ENCODE measurements at places on chromosomes 13 and 19.
A peak's percentile ranks its signal among the peaks of the same experiment; 100 is the strongest.

DNA sequence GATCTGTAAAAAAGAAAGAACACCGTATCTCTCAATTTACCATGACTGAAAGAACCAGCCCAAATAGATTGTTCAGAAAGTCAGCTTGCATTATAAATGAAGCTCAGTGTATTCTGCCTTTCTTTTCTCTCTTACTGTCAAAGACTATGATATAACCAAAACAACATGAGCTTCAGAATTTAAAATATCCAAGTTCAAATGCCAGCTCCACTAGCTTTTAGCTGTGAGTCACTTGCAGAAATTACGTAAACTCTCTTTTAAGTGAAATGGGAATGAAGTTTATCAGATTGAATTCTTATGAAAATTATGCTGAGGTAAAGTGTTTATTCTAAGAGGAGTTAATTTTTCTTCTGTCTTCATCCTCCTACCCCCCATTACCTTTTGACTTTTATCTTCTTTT, 20.0 kb upstream of the POSTN start:
- DNase-seq, result peak; percentile 30

DNA sequence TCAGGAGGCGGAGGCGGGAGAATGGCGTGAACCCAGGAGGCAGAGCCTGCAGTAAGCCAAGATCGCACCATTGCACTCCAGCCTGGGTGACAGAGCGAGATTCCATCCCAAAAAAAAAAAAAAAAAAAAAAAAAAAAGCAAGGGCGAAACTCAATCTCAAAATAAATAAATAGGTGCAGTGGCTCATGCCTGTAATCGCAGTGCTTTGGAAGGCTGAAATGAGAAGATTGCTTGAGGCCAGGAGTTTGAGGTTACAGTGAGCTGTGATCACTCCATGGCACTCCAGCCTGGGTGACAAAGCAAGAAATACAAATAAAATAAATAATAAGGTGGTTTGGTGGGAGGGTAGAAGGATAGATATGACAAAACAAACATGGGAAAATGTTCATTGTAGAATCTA, 39.0 kb upstream of the CYP2S1 start:
- DNase-seq, result no peak

DNA sequence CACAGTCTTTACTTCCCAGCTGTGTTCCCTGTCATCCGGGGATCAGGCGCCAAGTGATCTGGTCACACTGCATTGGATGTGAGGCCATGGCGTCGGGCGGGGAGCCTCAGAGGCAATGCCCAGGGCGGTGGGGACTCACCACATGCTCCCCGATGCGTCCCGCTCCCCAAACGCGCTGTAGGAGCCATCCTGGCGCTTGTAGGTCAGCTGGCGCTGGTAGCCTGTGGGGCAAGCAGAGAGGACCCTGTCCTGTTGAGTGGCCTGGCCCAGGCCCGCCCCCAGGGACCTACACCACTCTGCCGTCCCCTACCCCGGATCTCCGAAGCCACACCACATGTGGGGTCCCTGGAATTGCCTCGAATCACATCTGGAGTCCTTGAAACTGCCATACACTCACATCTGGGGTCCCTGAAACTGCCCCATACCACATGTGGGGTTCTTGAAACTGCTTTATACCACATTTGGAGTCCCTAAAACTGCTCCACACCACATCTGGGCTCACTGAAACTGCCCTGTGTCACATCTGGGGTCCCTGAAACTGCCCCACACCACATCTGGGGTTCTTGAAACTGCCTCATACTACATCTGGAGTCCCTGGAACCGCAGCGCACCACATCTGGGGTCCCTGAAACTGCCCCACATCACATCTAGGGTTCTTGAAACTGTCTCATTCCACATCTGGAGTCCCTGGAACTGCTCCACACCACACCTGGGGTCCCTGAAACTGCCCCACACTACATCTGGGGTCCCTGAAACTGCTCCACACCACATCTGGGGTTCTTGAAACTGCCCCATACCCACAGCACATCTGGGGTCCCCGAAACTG, 33.2 kb downstream of the F2RL3 start:
- DNase-seq, result no peak

GRCh38 chr19:56827708-56828107, 12.8 kb downstream of the PEG3 start:
- no peak for DNase-seq

- DNase-seq, result no peak
Measured at GRCh38 chr13:70893832-70894231, 785.6 kb upstream of the KLHL1 start.

DNA sequence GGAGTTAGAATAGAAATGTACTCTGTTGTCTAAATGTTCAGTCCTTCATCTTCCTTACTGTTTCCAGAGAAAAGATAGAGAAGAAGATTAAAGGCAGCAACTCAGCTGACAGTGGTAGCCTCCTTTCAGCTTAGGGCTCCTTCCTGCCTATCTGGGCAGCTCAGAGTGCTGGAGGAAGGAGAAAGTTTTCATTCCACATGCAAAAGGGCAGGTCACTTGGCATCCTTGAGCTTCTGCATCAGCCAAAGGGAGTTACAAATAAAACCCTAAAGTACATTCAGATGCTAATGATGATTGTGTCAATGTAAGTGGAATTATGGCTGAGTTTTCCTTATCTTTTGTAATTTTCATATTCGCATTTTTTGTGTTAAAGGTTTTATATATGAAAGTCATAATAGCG, 58.9 kb downstream of the ESD start:
- DNase-seq, result no peak

GRCh38 chr13:113972451-113973217, 1.2 kb downstream of the C13orf46 start:
- no peak for DNase-seq

- no peak for DNase-seq
Measured at GRCh38 chr19:55254625-55254977, 4.2 kb downstream of the PPP6R1 start.

- DNase-seq, result peak; percentile 47
Measured at GRCh38 chr13:92355213-92355612, 871.4 kb upstream of the GPC6 start.

- peak; percentile 6 for DNase-seq
Measured at GRCh38 chr19:21947775-21948174, 63.0 kb downstream of the ZNF208 start.

- no peak for DNase-seq
Measured at GRCh38 chr13:23630349-23631093, 60.3 kb downstream of the TNFRSF19 start.

- DNase-seq, result peak; percentile 33
Measured at GRCh38 chr13:52751196-52751595, 11.6 kb upstream of the CNMD start.

DNA sequence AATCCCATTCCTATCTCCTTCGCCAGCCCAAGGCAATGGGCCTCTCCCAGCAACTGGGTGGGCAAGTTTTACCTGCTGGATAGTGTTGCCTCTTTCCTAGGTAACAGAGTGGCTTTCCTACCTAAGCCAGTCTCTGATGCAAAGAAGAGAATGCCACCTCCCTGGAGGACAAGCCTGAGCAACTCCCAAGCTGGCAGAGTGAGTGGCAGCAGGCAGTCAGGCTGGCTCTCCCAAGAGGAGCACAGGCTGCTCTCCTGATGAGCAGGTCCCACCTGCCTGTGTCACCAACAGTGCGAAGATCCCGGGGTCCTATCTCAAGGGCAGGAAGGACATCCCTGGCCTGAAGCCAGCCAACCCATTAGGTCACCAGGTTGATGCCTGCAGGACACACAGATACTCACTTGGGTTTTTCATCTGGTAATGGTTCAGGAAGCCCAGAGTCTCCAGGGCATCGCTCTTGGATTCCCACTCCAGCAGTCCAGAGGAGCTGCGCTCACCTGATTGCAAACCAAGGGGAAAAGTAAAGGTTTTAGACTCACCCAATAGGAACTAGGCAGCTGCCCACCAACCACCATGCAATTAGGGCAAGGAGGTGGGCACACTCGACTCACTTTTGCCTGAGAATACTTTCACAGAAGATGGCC, 5.5 kb upstream of the ECH1 start:
- DNase-seq, result no peak

- peak; percentile 78 for DNase-seq
Measured at GRCh38 chr19:33064792-33065550, at the start of gene RHPN2. Gene RHPN2, minus strand, starts transcription at chr19:33064888. Its CDS starts 36 bp downstream, at chr19:33064852.

DNA sequence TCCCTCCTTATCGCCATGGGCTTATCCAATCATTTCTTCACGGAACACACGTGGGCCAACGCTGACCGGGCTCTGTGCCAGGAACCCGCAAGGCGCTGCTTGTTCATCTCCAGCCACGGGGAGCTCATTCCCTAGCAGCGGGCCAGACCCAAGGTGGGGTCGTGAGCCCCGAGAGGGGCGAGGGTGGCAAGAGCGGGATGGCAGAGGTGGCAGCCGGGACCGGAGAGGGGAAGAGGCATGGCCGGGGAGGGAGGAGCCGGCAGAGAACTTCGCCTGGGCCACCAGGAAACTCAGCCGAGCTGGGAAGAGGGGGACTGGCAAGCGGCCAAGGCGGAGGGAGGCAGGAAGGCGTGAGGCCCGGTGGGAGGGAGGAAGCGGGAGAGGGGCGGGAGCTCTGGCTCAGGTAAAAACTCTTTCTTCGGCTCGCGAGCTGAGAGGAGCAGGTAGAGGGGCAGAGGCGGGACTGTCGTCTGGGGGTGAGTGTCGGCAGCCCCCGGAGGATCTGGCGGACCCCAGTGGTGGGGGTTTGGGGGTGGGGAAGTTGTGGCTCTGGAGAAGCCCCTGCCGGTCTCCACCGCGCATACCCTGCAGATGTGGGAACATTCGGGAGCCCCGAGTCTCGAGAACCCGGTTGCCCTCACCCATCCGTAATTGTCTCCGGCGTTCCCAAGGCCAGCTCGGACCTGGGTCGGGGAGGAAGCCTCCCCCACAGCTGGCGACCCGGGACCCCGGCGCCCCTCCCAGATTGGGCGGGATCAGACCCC, at the start of gene B3GNT3:
Gene B3GNT3, plus strand, starts transcription at position 408 of the 764 bp plus-strand sequence. CDS start 12,670 bp downstream, outside the sequence.
- peak; percentile 82 for DNase-seq

GRCh38 chr19:9431475-9431874, 3.9 kb downstream of the ZNF266 start:
- peak; percentile 8 for DNase-seq

DNA sequence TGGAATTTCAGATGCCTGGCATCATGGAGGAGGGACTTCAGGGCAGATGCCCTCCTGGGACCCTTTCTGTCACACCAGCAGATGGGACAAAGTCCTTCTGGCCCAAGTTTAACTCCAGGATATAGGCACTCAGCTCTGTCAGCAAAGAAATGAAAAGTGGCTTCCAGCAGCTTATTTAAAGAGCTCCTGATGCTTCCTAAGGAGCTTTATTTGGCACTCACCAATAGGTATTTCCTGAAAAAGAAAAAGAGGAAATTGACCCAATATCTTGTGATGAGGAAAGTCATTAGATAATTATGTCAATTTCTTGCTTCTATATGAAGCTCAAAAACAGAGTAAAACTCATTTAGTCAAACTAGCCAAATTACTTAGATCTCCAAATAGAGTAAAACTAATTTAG, 224.6 kb downstream of the RAP2A start:
- DNase-seq, result no peak

DNA sequence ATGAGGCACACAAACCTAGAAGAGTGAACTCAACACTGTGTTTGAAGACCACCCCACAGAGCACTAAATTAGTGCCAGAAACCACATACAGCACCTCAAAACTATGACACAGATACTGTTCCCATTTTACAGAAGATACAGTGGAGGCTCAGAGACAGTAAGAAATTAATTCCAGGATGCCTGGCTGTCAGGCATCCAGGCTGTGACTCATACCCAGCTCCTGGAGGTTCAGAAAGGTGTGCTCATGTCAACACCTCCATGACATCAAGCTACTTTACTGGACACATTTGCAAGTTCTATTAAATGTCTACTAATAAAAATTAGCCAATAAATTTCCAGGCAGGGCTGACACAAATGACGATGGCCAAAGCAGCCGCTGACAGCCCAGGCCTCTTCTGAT, 176.3 kb downstream of the ABCC4 start:
- peak; percentile 9 for DNase-seq

DNA sequence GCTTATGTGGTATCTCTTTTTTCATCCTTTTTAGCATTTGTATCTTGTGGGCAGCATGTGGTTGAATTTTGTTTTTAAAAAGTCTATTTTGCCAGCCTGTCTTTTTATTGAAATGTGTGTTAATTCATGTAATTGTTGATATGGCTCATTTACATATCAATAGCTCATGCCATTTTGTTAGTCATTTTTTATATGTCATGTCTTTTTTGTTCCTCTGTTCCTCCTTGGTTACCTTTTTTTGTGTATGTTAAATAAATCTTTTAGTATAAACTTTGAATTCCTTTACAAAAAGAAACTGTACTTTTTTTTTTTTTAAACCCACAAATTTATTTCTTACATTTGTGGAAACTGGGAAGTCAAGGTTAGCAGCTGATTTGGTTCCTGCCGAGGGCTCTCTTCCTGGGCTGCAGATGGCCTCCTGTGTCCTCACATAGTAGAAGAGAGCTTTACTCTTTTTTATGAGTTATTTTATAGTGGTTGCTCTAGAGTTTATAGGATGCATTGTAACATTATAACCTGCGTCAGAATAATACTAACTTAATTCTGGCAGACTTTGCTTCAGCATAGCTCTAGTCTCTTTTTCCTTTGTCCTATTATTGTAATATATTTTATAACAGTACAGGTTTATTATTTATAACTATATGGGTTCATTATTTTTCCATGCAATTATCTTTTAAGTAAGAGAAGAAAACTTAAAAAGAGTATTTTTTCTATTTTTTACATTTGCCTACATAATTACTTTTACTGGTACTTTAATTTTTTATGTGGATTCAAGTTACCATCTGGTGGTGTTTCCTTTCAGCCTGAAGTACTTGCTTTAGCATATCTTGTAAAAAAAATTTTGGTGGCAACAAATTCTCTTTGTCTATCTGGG, 86.3 kb downstream of the URI1 start:
- no peak for DNase-seq

DNA sequence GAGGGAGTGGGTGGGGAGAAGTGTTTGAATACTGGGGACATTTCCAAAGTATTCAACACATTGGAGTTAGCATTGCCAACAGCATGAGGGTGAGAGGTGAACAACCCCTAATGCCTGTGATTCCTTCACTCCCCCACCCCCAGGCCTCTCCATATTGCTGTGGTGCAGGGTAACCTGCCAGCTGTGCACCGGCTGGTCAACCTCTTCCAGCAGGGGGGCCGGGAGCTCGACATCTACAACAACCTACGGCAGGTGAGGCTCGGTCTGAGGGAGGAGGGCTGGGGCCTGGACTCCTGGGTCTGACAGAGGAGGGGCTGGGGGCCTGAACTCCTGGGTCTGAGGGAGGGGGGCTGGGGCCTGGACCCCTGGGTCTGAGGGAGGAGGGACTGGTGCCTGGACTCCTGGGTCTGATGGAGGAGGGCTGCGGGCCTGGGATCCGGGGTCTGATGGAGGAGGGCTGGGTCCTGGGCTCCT, 7.6 kb downstream of the BCL3 start:
- DNase-seq, result no peak

- DNase-seq, result no peak
Measured at GRCh38 chr19:51822946-51823345, 28.0 kb downstream of the FPR3 start.

All from MCF 10A (cell line).